BJ (cell line): ENCODE measurements at places on chromosomes 13 and 19. TPM values are rescaled to one million over a fixed set of nuclear protein-coding genes. Genes with fewer than 3 reads are reported as not detected.

DNA sequence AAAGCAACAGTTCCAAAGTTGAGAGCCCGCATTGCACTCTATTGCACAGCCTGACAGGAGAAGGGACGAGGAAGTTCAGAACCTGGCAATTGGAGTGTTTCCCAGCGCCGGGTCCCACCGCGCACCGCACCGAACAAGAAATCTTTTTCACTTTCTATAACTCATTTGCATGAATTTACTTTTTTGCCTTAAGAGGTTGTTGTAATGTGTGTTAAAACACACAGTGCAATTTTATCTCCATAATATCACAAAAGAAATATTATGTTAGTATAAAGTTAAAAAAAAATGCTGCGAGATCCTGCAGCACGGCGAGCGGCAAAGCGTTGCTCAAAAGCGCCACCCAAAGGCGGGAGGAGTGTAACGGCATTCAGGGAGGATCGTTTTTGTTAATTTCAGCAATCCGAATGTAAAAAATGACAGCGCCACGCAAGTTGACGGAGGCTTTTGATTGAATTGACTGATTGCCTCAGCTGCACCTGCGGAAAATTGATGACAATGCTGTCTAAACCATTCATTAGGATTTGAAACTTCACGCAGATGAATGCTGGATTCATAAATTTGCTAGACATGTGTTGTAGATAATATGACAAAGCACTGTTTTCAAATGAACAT lies 303.6 kb upstream of the ZNF507 start:
- DNase-seq, result no peak

- DNase-seq, result peak; percentile 47
Measured at GRCh38 chr19:48255376-48256303, at the start of gene CARD8. CARD8 (minus strand) TSS chr19:48255912; CDS start chr19:48241020, 14,892 bp downstream.

- DNase-seq, result no peak
Measured at GRCh38 chr13:73351730-73352129, 292.9 kb downstream of the KLF5 start.

DNA sequence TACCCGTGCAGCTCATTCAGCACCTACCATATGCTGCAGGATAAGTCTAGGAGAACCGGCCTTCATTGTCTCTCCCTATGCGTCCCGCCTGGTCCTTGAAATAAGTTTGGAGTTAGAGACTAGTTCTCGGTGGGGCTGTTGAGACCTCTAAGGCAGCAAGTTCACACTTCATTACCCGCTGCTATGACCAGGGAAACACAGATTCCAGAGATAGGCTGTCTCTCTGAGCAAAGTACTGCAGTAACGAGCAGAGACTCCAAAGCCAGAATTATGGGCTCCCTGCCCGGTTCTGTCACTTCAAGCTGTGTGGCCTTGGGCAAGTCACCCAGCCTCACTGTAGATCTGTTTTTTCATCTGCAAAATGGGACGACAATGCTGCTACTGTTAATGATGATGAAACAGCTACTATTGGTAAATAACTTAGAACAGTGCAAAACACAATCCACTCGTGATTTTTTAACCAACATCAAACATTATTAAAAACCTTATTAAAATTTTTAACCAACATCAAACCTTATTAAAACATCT lies 184.1 kb downstream of the USP12 start:
- DNase-seq, result no peak

LRP3 gene
- polyA plus RNA-seq, result 11.5 and 16.1 TPM in 2 replicates

RNF113B gene
- polyA plus RNA-seq, result not detected in 2 replicates

GRCh38 chr13:77811381-77811780 lies 107.2 kb downstream of the EDNRB start:
- DNase-seq, result no peak

DNA sequence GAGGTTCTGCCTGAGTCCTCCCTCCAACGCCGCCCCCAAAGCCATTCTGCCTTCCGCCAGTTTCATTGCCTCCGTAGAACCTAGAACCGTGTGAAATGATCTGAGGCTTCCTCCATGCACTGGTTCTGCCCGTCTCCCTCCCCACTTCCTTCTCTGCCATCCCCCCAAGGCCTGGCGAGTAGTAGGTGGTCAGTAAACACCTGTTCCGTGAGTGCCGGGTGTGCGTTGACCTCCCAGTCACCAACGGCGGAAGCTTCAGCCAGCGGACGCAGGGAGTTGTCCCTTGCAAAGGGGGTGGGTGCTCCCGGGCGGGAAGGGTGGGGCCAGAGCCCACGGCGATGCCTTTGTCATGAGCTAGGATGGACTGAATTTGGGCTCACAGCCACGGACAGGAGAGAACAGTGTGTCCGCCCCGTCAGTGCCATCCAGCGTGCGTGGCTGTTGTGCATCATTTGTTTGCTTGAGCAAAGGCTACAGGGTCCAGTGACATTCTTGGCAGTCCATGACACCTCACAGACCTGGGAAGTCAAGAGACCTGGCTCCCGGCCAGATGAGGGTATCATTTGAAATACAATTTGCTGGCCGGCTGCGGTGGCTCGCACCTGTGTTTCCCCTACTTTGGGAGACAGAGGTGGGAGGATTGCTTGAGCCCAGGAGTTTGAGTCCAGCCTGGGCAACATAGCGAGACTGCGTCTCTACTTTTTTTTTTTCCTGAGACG lies 43.1 kb downstream of the NFIC start:
- no peak for DNase-seq

COMP gene
- 8.6 and 9.2 TPM in 2 replicates for polyA plus RNA-seq

DNA sequence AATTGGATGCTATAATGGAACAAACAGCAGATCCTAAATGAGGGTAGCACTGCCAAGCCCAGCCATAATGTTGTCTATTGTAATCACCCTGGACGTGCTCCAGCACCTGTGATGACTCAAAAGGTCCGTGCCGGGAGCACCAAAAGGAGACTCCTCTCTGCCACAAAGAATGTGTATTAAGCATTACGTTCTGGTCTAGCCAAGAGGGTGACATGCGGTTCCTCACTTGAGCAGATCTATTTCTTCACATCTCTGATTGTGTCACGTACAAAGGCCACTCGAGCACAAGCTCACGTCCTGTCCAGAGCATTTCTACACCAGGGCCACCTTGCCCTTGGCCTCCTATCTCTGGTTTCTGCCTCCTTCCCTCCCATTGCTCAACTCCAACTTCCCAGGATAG lies 219.9 kb upstream of the IRS2 start:
- DNase-seq, result no peak

NLRP11 gene
- polyA plus RNA-seq, result not detected in 2 replicates

TRPM4 gene
- 12.8 and 17.6 TPM in 2 replicates for polyA plus RNA-seq

ZNF443 gene
- 0.56 and 1.5 TPM in 2 replicates for polyA plus RNA-seq

GRCh38 chr13:91079176-91079575 lies 268.3 kb upstream of the MIR17HG start:
- no peak for DNase-seq

DNA sequence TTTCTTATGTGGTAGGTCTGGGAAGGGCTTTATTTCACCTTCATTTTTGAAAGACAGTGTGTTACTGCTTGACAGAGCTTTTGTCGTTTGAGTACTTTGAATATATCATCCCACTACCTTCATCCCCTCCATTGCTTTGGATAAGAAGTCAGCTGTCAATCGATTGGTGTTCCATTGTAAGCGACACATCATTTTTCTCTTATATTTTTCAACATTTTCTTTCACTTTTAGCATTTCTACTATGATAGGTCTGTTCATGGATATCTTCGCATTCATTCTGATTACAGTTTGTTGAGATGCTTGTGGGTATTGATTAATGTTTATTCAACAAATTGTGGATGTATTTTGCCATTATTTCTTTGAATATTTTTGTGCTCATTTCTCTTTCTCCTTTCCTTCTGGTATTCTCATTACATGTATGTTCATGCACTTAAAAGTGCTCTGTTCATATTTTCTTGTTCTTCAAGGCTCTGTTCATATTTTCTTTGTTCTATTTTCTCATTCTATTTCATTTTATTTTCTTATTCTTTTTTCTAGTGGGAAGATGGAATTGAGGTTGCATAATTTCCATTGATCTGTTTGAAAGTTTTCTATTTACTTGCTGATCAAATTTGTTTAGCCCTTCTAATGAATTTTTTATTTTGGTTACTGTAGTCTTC lies 29.2 kb downstream of the ZNF546 start:
- DNase-seq, result no peak

PSG7 gene
- polyA plus RNA-seq, result 0.16 and 0.17 TPM in 2 replicates

GRCh38 chr19:6806488-6806887 lies 34.0 kb downstream of the VAV1 start:
- no peak for DNase-seq

EEF1AKMT1 gene
- 5.8 and 10.4 TPM in 2 replicates for polyA plus RNA-seq

GRCh38 chr13:93686399-93686798 lies 459.8 kb downstream of the GPC6 start:
- DNase-seq, result no peak

- DNase-seq, result no peak
Measured at GRCh38 chr19:53086949-53087348, 16.3 kb downstream of the ZNF160 start.

DNA sequence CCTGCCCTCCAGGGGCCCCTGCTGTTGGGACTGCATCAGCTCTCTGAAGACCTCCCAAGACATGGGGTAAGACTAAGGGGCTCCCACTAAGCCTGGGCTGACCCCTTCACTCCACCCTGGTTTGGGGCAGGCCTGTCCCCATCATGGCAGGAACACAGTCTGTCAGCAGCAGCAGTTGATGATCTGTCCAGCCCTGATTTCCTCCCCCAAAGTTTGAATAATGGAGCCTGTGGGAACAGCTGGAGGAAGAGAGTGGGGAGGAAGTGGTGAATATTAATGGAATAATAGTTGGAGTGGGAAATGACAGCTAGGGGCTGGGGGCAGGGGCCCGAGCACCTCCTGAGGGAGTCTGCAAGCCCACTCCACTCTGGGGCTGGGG lies 1.3 kb upstream of the B3GNT8 start:
- DNase-seq, result no peak

DNA sequence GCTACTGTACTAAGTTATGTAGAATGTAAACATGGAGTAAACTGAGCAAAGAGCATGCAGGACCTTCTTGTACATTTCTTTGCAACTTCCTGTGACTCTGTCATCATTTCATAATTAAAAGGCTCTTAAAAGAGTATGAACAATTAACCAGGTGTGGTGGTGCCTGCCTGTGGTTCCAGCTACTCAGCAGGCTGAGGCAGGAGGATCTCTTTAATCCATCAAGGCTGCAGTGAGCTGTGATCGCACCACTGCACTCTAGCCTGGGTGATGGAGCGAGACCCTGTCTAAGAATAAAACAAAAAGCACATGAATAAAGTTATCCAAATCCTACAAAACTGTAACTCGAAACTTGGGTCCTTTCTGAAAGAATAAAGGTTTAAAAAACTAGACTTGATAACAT lies 5.8 kb upstream of the SPACA7 start:
- DNase-seq, result no peak

DNA sequence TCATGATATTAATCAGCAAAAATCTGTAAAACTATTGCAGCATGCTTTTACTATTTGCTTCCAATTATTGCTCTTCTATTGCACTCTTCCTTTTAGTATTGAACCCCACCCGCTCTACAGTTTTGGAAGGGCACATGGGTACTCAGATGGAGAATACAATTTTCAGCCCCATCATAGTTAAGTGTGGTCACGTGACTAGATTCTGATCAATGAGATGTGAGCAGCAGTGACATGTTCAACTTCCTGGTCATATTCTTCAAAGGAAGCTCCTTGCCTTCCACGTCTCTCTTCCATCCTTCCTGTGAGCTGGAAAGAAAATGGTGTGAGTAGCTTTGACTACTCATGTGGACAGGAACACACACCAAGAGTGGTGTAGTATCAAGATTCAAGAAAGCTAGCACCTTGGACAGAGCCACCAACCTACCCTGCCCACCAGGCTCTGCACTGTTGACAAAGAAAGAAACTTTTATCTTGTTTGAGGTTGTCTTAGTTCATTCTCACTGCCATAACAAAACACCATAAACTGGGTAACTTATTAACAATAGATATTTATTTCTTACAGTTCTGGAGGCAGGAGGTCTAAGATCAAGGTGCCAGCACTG lies 3.8 kb upstream of the FGF14 start:
- DNase-seq, result no peak

DNA sequence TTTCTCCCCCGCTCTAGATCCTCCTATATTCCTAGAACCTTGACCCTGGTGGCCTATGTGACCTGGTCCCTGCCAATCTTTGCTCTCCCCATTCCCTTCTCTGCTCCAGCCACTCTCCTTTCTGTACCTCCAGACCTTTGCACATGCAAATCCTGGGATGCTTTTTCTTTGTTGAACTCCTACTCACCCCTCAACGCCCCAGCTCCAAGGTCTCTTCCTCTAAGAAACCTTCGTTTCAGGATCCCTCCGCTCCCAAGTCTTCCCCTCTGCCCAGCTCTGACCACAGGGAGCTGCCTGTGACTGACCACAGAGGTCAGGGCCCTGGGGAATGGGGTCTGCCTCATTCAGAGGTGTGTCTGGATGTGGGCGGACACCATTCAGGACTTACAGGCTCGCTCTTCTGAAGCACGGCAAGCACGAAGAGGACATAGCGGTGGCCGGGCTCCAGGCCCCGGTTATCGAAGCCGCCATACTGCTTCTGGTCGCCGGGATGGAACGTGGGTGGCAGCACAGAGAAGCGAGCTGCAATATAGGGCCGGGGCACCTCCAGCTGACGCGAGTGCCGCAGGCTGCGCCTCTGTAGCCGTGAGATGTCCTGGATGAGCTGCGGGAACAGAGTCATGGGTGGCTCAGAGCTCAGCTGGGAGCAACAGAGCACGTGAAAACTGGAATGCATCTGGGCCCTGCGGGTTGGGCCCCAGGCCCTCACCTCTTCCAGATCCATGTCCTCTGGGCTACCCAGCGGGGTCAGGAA lies 120.9 kb downstream of the PTPRS start:
- no peak for DNase-seq

CYP2F1 gene
- not detected in 2 replicates for polyA plus RNA-seq

PSG3 gene
- 0.39 and 0.49 TPM in 2 replicates for polyA plus RNA-seq

GRCh38 chr13:50123002-50123401 lies 107.8 kb downstream of the KCNRG start:
- no peak for DNase-seq

SBSN gene
- 0.70 and 1.6 TPM in 2 replicates for polyA plus RNA-seq

BRCA2 gene
- 0.91 and 1.2 TPM in 2 replicates for polyA plus RNA-seq

GRCh38 chr19:46133777-46134241 lies 9.3 kb upstream of the IGFL3 start:
- no peak for DNase-seq

DNA sequence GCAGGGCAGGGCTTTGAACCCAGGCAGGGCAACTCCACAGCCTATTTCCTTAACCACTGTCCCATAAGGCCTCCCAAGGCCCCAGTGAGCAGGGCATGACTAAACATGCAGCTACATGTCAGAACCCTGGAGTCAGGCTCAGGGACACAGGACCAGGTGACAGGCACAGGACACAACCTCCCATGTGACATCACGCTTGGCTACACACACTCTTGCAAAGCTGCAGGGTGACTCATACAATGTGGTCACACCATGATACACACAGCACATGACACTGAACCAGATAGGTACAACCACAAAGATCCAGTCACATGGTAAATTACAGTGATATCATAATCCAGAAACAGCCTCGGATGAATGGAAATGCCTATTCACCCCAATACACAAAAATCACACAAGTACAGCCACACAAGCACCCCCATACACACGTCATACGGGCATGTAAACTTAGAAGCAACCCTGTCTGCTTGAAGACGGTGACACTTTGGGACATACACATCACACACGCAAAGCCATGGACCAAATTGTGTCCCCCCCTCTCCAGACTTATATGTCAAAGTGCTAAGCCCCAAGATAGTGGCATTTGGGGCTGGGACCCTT lies 14.5 kb downstream of the KLK4 start:
- DNase-seq, result no peak
